Stimulated activated CD8-positive, alpha-beta memory T cell treated with anti-CD3 and anti-CD28 coated beads, Interleukin-4, amount 100 ng/mL, for 48 hours (primary cell): ENCODE measurements at places on chromosomes 16 and 17.

GRCh38 chr16:14041164-14041563, 30.0 kb upstream of the MRTFB start:
- DNase-seq: no peak

GRCh38 chr17:41484920-41485904, 4.3 kb upstream of the KRT35 start:
- DNase-seq: no peak

- no peak for DNase-seq
Observed at GRCh38 chr17:194828-195602, 13.6 kb upstream of the DOC2B start.

DNA sequence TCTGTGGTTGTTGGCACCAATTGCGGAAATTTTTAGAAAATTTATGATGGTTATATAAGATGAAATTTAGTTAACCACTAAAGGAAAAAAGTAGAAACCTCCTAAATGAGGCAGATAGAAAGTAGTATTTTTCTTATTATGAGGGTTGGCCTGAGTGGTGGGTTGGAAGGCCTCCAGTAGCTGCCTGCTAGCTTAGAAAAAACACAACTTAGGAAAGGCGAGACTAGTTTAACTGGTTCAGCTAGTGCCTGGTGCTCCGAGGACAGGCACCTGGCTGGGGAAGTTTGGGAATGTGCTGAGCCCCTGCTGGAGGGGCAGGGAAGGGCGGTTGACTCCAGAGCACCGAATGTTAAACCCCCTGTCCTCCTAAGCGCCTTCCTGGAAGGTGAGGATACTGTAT, 19.9 kb downstream of the LDHD start:
- DNase-seq: no peak

DNA sequence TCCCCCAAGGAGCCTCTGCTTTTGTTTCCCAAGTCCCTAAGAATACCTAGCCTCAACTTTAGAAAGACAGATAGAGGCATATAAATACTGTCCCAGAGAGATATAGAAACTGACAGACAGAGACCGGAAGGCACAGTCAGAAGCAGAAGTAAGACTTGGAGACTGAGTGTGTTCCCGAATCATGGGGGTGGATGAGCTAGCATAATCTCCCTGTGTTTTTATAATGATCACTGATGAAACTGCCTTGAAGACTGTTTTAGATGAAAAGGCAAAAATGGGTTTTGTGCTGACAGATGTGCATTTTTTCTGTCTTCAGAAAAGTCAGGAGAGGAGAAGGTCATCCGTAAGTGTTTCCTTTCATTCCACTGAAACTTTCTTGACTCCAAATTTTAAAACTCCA, 8.3 kb upstream of the PSMD3 start:
- no peak for DNase-seq
